ENCODE measurements at places on chromosomes 3 and 15. TPM values are rescaled to one million over a fixed set of nuclear protein-coding genes. Genes with fewer than 3 reads are reported as not detected.

FBXL22 gene
- not detected for total RNA-seq

WNT7A gene
- total RNA-seq, result 0.29 TPM

ARF4 gene
- total RNA-seq, result 216 TPM

CD200R1L gene
- not detected for total RNA-seq

ZNF662 gene
- 0.30 TPM for total RNA-seq

DNA sequence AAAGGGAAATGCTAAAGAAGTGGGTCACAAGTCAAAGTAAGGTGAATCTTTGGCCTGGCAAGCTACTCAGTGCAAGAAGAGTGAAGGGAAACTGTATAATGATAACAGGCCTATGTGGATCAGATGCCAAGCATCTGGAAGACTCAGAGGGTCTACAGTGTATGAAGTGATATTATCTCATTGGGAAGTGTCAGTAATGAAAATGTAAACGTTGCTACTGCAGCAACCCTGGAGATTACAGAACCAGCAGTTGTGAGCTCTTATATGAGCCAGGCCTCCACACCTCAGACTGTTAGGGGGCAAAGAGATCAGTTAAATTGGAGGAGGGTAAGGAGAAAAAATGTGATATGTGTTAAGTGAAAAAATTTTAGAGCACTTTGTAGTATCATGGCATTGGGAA, 195.4 kb upstream of the DPH6 start:
- DNase-seq, result no peak

DNA sequence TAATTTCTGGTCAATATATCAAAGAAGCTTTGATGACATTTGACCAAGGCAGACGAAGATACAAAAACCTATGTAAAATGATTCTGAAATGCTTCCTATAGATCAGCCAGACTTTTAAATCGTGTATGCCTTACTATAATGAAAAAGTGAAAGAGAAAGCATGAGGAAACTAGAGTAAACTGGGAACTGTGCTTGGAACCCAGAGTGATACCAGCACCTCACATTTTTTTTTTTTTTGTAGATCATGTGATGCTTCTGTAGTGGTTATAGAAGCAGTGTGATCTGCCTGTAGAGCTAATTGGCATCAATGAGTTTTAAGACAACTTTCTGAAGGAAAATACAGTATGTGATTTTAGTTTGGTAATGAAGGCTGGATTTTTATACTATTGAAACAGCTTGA, 150.7 kb downstream of the NLGN1 start:
- peak; percentile 7 for DNase-seq

DNA sequence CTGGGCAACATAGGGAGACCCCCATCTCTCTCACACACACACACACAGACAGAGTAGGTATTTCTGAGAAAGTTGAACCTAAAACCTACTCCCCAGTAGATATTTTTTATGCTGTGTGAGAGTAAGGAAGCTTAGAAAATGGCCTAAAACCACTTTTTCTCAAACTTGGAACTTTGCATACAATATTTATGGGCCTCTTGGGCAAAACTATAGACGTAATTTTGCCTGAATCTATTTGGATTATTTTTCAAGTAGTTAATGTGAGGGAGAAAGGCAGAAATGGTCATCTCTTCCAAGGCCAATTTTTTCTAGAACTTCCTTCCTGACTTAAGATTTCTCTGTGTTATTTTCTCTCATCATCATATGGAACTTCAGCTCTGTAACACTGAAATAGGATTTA, 81.7 kb downstream of the ZNF609 start:
- DNase-seq, result no peak

- no peak for DNase-seq
Observed at GRCh38 chr15:80706161-80706560, 11.1 kb downstream of the ABHD17C start.

DNA sequence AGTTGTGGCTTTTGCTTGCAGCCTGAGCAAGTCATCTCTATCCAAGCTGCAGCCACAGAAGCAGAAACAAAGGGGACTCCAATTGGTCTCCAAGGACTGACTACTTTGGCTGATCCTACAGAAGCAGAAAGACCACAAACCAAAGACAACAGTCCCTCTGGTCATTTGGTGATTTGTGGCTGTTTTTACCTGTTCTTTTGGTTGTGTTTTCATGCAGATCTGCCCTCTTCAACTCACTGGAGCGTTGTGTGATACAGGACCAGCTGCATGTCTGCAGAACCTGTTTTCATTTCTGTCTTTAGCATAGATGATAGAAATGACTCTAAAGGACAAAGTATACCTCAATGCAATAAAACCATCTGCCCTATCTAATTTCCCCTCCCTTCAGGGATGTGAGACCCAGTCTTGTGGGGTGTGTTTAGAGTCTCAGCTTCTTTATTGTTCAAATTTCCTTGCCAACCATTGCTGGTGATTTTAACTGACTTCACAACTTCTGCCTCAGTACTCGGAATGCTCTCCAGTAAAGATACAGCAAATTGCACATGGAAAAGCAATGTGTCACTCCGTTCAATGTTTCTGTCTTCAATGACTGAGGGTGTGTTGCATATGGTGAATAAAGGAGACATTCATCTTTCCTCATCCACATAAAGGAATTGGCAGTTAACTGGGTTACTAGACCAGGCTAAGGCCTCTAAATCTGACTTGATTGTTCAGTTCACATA, 48.9 kb upstream of the SLC7A14 start:
- DNase-seq, result no peak

DNA sequence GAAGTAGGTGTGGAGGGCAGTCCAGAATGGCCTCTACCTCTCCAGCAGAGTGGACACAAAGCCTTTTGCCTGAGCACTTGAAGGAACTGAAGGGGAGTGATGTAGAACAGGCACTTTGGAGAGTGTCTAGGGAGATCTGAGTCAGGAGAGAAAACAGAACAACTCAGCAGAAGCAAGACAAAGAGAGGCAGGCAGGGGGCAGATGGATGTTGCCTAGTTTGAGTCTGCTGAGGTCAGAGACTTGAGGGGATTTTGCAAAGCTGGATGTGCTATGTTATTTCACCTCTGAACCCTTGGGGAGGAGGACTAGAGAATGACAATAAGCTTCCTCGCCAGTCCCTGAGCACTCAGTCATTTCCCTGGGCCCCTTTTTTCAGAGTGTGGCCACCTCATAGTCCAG, 366.4 kb downstream of the EPHB1 start:
- no peak for DNase-seq

DNA sequence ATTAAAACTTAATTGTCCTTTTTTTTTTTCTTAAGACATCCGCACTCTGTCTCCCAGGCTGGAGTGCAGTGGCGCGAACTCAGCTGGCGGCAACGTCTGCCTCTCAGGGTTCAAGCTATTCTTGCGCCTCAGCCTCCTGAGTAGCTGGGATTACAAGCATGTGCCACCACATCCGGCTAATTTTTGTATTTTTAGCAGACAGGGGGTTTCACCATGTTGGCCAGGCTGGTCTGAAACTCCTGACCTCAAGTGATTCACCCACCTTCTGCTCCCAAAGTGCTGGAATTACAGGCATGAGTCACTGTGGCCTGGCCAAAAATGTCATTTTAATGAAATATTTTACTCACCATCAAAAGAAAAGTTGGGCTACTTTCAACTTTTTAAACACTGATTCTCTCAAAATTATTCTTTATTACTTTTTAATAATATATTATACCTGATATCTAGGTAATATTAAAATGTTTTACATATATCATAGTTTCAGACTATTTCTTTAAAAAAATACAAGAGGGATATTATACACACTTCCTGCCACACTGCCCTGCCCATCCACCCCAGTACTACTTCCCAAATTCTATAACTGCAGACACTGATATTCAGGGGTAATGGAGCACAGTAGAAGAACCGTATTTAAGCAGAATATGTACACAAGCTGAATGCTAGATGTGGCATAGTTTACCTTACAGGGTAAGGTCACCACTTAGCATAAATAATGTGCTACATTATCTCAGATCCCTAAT, 723.9 kb upstream of the ZNF385D start:
- DNase-seq, result no peak
